Stimulated activated CD8-positive, alpha-beta memory T cell treated with anti-CD3 and anti-CD28 coated beads, Interleukin-2, amount 100 ng/mL, for 1 hour (primary cell): ENCODE measurements at places on chromosomes 1 and 21.

GRCh38 chr1:241323514-241324195 lies 33.4 kb downstream of the RGS7 start:
- no peak for DNase-seq

DNA sequence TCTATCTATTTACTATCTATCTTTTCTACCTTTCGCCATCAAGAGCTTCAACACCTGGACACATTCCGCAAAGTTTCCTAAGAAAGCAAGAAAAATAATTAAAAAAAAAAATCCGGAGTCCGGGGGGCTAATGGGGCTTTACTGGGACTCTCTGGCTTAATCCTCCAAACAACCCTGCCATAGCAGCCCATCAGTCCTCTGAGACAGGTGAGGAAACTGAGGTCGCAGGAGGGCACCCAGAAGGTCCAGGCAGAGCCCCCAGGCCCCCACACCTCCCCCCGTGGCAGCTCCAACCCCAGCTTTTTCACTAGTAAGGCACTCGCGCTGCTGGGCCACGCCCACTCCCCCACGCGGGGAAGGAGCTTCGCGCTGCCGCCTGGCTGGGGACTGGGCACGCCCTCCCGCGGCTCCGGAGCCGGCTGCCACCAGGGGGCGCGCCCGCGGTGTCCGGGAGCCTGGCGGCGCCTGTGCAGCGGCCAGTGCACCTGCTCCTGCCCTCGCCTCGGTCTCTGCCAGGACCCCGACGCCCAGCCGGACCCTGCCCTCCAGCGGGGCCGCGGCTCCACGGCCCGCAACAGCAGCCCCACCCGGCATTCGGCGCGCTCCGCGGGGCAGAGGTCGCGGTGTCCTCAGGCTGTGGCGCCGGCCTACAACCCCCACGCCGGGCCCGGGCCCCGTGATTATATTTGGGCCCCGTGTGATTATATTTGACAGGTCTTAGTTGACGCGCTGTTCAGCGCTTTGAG lies 54.1 kb upstream of the SAMD11 start:
- peak; percentile 58 for DNase-seq

GRCh38 chr21:37682966-37683365 lies 233.3 kb downstream of the KCNJ6 start:
- no peak for DNase-seq

DNA sequence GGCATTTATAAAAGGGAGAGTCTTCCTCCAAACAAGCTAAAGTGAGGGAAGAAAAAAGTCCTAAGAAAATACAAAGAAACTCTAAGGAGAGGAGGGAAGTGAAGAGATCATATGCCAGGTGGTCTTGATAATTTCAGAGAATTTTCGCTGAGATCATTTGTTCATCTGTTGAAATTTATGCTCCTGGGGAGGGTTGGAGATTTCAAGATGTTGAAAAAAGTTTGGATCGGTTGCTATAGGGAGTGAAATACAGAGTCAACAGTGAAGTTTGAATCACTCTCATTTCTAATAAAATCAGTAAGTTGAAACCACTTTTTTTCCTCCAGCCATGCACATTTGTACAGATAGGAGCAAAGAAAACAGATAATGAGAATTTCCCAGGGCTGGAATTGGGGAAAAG lies 299.1 kb upstream of the ADAMTS5 start:
- no peak for DNase-seq

DNA sequence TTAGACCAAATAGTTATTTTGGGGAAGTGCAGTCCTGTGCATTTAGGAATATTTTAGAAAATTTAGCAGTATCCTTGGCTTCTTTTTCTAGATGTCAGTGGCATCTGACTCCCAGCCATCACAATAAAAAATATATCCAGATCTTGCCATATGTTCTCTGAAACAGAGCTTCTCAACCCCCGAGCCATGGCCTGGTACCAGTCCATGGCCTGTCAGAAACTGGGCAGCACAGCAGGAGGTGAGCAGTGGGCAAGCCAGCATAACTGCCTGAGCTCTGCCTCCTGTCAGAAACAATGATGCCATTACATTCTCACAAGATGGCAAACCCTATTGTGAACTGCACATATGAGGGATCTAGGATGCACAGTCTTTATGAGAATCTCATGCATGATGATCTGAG lies 480.0 kb downstream of the LRRIQ3 start:
- DNase-seq = no peak

DNA sequence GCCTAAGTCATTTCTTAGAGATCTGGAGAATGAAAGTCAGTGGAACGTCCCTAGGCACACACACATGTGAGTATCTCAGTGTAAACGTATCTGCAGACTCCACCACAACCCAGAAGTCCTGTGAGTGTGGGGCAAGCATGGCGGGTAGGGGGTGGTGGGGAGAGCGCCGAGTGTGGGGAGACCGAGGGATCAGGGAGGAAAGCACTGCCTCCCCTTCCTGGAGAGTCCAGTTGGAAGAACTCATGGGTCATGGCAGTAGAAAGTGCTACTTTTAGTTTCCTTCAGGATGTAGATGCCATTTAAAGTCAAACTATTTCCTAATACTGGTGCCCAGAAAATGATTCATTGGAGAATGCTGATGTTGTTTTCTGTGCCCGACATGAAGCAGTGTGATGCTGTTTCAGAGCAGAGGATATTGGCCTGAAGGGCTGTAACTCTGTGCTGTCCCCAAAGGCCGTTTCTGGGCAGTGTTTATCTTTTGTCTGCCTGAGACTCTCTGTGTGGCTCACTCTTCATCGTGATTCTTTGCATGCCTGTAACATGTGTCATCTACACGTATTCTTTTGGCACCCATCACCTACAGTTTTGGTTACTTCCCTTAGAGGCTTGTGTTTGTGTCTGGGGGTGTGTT lies 45.7 kb upstream of the TSPAN2 start:
- no peak for DNase-seq

GRCh38 chr1:37474046-37474696 lies at the start of gene ZC3H12A:
TSS of gene ZC3H12A (plus strand) at chr1:37474580. CDS start at chr1:37475497, 917 bp downstream.
- DNase-seq = peak; percentile 88

- no peak for DNase-seq
These were observed 6.7 kb downstream of the CHI3L2 start for GRCh38 chr1:111234258-111234657.

DNA sequence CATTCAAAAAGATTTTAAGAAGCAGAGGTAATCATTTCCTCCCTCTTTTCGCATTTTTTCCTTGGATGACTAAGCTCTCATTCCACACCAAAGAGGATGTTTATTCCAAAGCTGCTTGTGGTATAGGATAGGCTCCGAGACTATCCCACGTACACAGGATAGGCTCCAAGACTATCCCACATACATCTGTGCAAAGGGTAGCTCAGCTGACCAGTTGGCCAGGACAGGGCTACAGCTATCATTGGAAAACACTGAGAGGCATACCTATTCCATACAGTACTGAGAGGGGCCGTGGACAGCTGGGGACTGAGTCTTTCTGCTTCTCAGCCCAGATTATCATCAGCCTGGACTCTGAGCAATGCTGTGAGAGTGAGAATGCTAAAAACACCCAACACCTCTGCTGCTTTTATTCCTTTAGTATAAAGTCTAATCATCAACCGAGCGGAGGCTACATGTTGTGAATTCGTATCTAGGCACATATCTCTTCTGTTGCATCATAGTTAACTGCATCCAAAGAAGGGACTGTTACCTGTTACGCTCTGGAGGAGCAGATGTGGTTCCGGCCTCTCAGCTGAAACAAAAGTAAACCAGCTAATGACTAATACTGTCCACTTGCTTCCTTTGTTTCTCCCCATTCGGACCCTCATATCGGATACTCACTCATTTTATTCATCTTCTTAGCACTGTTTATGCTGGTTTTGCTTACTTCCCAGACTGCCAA lies 141.0 kb downstream of the TNFSF18 start:
- no peak for DNase-seq

DNA sequence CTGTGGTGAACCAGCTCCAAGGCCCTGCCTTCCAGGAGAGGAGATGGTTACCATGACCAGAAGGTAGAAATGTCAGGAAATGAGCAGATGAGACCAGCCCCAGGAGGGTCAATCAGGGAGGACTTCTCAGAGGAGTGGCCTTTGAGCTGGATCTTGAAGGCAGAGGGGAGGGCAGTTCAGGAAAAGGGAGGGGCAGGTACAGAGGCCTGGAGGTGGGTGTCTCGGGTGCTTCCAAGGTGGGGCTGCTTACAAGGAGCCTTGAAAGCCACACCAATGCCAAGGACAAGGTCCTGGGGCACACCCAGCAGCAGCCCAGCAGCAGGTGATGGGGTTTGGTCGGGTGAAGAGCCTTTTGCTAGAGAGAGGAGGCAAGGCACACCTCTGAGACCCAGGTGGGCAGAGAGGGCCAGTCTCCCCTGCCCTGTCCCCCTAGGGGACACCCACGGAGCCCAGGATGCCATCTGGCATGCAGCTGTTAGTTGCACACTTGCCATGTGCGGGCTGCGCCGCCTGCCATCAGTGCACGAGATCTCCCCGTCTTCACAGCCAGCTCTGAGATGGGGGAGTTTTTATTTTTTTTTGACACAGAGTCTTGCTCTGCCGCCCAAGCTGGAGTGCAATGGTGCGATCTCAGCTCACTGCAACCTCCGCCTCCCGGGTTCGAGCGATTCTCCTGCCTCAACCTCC lies 18.5 kb downstream of the SLC66A1 start:
- no peak for DNase-seq

GRCh38 chr1:184072376-184072775 lies 20.8 kb downstream of the TSEN15 start:
- no peak for DNase-seq

DNA sequence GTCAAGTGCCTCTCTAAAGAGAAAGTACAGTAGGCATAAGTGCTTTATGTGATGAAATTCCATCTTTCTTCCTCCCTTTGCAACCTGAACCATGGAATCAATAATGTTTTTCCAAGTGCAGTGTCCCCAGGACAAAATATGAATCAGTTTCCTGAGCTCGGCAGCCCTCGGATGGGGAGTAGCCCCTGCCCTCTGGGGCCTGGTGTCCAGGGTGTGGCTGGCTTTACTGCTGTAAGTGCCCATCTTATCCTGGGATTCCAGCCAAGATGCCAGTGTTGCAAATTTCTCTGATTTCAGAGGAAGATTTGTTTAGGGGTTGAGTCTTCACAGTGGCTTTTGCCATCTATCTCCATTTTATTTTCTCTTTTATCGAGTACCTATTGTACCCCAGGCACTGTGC lies 40.5 kb upstream of the SRP9 start:
- no peak for DNase-seq

- DNase-seq = peak; percentile 85
These were observed at the start of gene CZIB for GRCh38 chr1:53220171-53220961. TSS of gene CZIB (minus strand) at chr1:53220634. CDS start at chr1:53220575, 59 bp downstream.

- DNase-seq = no peak
These were observed 24.5 kb downstream of the SRSF4 start for GRCh38 chr1:29157269-29157601.

- DNase-seq = no peak
These were observed 48.0 kb downstream of the IL6R start for GRCh38 chr1:154453161-154453560.

- DNase-seq = no peak
These were observed 1.2 kb downstream of the ARHGEF2 start for GRCh38 chr1:155976913-155977689.

DNA sequence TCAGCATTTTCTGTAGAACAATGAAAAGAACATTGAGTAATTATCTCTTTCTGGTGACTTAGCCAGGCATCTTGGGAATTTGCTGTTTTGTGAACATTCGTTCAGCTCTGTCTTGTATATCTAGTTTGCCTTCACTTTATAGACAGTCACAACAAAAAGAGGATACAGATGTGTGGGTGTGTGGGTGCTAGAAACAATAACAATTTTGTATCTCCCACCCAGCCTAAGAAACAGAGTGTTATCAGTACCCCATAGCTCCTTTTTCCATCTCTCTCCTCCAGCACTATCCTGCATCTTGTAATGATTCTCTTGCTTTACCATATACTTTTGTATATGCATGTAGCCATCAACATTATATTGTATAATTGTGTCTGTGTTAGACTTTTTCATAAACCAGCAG lies 33.0 kb downstream of the AK4 start:
- no peak for DNase-seq

DNA sequence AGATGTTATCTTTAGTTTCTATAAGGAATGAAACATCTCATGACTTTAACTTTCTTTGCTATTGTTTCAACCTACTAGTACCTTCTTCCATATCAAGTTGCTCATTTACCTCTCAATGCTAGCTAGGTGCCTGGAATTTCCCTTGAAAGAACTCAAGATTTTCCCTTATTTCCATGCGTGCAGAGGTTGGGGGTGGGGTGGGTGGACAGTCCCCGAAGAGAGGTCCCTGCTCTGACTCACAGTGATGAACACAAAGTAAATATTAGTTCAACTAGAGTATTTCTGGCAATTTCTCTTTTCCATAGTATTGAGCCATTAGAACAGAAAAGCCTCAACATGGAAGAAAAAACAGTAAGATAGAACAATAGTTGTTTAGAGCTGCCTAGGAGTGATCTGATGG lies 239.0 kb upstream of the ZP4 start:
- no peak for DNase-seq

- no peak for DNase-seq
These were observed 192.3 kb downstream of the PRDM16 start for GRCh38 chr1:3261007-3261968.

DNA sequence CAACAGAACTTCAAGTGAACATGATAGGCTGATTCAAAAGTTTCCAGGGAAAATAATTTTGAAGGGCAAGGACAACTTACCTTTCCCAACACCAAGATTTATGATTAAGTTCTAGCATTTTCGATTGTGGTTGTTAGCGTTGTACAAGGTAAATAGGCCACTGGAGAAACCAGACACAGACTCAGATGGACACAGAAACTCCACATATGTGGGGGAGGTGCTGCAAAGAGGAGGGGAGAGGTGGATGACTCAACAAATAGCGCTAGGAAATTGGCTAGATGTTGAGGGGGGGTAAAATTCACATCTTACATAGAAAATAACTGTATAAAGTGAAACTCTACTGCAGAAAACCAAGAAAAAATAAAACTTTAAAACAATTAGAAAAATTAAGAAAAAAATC lies 564.4 kb downstream of the MATN1 start:
- DNase-seq = no peak

- peak; percentile 9 for DNase-seq
These were observed 8.9 kb upstream of the LEMD1 start for GRCh38 chr1:205430696-205431305.

- DNase-seq = no peak
These were observed 1278.3 kb downstream of the AMY1C start for GRCh38 chr1:105027838-105028471.

GRCh38 chr1:110243146-110243545 lies 33.0 kb downstream of the KCNC4 start:
- no peak for DNase-seq

DNA sequence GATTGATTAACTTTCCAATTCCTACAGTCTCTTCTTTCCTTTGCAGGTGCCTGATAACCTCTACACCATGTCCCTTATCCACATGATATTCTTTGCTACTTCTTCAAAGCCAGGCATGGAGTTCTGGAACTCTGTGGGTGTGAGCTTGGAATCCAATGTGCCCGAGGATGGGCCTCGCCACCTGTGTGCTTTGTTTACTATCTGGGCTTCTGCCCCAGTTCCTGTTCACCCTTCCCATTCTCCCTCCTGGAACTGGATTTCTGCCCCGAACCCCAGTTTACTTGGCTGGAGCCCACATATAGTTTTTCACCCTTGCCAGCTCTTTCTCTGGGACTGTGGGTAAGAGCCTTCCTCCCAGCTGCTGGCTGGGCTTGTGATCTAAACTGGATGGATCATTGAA lies 75.2 kb upstream of the AK4 start:
- no peak for DNase-seq
